ENCODE measurements at places on chromosomes 12 and 14. TPM values are rescaled to one million over a fixed set of nuclear protein-coding genes. Genes with fewer than 3 reads are reported as not detected.

GRCh38 chr14:81981307-81981675 lies 447.6 kb upstream of the SEL1L start:
- DNase-seq: no peak

DNA sequence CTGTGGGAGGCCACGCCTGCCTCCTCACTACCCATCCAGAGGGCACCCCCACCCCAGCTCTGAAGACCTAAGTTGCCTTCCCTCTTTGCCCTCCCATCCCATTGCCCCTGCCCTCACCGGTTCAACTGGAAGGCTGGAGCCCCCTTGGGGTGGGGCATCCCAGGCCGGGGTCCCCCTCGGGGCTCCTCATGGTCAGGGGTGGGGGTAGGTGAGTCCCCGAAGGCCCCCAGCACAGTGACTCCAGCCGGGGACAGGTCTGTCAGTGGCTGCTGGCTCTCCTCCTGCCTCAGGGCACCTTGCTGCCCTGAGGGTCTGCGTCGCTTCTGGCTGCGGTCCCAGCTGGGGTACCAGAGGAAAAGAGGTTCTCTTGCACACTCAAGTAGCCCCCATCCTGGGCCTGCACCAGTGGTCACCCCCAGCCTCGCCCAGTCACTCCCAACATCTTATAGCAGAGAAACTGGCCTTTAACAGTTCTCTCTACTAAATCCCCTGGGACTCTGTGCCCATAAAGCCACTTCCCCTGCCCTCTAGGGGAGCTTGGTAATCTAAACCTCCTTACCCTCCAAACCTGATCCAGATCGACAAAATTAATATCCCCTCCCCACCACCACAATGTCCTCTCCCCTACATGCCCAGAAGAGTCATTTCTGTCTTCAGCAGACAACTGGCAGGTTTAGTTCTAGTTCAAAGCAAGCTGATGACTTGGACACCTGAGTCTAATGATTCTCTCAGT lies 5.1 kb downstream of the PIANP start:
- no peak for DNase-seq

KRT75 gene
- polyA plus RNA-seq: not detected

CHGA gene
- not detected for polyA plus RNA-seq

ADCY4 gene
- polyA plus RNA-seq: 2.2 TPM

DNA sequence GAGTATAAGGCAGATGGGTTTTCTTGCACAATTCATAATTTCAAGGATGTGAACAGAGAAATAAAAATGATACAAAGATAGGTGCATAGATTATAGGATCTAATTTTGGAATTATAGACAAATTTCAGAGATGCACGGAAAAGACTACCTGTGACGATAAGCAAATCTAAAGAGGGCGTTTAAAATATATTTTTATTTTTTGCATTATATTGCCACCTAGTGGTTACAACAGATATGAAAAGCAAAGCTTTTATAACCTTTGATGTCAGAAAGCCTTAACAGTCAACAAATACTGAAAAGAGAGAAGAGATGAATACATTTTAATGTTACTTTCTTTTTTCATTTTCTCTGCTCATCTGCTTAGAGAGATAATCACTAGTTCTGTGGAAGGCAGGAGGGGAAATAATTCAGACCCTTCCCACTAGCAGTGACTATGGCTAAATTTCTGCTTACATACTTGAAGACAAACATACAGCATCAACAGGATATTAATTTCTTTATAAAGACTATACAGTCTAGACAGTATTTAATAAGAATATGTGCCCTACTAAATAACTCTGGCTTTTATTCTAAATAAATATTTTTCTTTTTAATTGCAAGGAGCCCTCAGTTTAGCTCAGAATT lies 46.3 kb downstream of the NTS start:
- no peak for DNase-seq

DNA sequence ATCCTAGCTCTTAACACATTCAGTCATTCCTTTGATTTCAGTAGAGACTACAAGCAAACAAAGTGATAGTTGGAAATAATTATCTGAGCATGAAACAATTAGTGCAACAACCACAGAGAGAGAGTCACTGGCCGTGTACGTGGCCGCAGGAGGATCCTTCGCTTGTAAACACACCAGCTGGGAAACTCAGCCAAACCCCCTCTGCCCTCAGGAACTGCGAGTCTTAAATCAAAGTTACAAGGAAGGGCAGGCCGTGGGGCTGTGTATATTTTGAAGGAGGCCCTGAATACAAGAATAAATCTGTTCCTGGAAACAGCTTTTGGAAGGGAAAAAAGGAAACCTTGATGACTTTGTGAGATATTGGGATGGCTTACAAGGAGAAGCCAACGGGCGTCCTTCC lies 164.5 kb downstream of the ANO2 start:
- peak; percentile 6 for DNase-seq

DNA sequence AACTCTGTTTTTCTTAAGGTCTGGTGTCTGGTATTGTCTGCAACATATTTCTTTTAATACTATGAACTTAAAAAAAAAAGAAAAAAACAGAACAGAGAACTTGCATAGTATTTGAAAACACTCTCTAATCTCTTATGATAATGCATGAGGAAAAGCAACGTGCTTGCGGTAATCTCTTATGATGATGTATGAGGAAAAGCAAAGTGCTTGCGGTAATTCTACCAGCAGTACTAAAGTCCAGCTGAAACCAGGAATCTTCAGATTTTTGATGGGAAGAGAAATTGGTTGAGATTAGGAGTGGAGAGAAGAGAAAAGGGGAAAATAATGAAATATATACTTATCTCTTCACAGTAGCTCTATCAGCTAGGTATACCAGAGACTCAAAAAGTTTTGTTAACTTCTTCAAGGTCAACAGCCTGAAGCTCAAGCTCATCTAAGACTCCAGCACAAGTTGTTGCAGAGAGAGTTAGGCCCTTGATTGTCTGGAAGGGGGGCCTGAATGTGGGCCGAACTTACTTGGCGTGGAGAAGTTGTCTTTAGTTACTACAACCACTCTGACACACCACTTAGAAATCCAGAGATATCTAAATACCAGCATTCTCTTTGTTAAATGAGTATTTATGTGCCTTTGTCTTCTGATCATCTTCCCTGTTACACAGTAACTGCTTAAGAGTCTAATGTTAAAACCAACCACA lies 240.4 kb downstream of the PRKD1 start:
- no peak for DNase-seq

GRIP1 gene
- polyA plus RNA-seq: 0.05 TPM

DNA sequence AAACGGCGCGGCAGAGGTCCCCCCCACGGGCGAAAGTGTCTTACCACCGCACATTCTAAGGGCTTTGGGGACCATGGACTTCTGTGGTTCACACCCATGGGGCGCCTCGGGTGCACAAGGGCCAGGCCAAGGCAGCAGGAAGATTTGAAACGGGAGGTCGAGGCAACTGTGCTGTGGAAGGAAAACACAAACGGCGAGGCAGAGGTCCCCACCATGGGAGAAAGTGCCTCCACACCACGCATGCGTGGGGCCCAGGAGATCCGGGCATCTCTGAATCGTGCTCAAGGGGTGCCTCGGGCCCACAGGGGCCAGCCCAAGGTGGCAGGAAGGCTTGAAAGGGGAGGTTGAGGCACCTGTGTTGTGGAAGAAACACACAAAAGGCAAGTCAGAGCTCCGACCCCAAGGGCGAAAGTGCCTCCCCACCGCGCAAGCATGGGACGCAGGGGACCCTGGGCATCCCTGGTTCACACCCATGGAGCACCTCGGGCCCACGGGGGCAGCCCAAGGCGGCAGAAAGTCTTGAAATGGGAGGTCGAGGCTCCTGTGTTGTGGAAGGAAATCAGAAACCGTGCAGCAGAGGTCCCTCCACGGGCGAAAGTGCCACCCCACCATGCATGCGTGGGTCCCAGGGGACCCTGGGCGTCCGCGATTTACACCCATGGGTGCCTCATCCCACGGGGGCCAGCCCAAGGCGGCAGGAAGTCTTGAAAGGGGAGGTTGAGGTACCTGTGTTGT lies 371.0 kb downstream of the ALG10 start:
- peak; percentile 32 for DNase-seq

Measured in liver (tissue), 10 donors.